ENCODE measurements at places on chromosomes 3 and 15.

DNA sequence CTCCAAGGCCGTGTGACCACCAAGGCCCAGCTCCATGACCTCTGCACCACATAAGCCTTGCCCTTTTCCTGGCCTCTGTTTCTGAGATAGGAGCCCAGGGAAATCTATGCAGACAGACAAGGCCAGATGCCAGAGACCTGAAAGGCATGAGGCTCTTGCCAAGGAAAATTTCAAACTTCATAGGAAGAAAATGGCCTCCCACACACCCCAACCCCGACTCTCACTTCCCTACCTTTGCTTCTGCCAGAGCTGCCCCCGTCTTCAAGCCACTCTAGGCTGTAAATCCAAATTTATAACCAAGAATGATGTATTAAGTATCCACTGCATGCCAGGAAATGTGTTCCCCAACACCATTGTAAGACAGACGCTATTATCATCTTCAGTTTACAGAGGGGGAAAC, 65.5 kb upstream of the HRH1 start:
- DNase-seq = no peak

DNA sequence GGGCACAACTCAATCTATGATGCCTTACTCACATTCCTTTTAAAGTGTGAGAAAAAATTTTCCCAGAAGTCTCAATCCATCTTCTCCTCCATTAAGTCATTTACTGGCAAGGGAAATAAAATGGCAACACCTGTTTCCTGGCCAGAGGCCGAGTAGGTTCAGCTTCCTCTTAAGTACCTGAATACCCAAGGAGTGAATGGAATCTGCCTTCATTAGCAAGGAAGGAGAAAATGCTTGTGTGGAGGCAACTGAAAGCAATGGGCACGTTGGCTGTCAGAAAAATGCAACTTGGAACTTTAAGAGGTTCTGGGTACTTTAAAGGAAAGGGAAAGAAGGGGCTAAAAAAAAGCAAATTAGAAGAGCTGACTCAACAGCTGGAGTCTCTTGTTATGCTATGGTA, 423.6 kb upstream of the ARL6 start:
- no peak for DNase-seq

DNA sequence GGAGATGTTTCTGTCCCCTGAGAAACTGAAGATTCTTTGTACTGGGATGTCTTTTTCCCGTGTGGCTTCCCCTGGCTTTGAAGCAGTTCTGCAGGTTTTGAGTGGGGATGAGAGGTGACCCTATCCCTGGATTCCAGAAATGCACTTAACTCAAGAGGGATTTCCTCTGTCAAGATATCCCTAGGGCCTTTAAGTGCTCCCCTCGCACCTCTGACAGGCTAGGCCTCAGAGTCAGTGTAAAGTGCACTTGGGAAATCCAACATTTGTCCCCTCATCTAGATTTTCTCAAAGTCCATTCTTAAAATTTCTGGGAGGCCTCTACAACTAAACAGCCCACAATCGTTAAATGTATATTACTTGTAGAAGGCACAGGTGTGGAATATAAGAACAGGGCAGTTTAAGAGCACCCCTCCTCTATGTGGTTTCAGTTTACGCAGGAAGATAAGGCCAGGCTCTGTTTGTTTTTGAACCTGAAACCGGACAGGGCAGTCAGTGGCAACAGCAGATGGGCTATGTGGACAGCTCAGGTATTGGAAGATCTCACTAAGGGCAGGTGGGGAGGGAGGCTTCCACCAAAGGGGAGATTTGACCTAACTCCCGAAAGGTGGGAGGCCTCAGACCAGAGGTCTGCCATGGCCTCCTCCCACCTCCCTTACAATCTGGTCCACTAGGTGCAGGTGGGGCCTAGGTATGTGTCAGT, 4.8 kb downstream of the C3orf52 start:
- no peak for DNase-seq

- DNase-seq = peak; percentile 78
Observed at GRCh38 chr3:47522082-47522987, 8.8 kb upstream of the ELP6 start.

DNA sequence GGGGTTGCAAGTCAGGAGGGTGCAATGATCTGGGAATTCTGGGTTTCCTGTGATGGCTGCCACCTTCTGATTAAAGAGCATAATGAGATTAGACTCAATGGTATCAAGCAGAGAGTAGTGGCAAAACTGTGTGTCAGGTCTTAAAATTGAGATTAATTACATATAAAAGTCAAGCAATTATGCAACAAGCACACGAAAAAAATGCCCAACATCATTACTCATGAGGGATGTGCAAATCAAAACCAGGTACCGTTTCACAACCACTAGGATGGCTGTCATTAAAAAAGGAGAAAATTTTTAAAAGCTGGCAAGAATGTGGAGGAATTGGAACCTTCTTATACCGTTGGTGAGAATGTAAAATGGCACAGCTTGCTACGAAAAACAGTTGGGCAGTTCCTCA, 205.0 kb downstream of the OSBPL10 start:
- no peak for DNase-seq

DNA sequence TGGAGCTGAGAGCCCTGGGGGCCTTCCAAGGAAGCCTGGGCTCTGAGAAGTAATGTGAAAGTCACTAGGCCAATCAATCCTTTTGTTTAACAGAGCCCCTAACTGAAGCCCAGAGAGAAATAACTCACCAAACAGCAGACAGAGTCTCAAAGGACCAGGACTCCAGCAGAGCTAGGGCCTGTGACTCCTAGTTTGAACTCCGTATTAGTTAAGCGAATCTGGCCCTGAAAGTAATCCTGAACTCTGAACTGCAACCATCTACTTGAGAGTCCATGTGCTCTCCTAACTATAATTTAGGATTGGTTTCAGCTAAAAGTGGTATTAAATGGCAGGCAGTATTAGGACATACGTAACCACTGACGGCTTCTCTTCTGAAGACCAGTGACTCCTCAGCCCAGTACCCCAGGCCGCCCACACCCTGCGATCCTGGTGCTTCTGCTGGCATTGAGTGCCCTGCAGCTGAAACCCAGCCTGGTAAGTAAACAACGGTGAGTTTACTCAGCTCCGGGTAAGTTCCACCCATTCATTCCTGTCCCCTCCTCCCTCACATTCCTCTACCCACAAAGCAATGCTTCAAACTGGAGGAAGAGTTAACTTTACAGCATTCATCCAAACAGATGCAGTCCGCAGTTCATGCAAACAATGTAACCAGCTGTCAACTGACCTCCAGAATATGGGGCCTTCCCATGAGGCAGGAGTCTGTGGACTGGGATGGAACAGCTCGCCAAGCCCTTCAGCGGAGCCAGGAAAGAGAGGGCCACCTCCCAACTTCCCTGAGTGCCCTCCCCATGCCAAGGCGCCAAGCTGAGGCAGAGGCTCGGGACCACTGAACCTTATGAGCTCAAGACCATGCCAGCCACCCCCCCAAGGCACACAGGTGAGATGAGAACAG, 7.3 kb downstream of the MYO5C start:
- DNase-seq = no peak

- no peak for DNase-seq
Observed at GRCh38 chr3:66385066-66385465, 115.8 kb downstream of the LRIG1 start.

GRCh38 chr3:11996480-11996879, 7.7 kb upstream of the SYN2 start:
- peak; percentile 32 for DNase-seq

DNA sequence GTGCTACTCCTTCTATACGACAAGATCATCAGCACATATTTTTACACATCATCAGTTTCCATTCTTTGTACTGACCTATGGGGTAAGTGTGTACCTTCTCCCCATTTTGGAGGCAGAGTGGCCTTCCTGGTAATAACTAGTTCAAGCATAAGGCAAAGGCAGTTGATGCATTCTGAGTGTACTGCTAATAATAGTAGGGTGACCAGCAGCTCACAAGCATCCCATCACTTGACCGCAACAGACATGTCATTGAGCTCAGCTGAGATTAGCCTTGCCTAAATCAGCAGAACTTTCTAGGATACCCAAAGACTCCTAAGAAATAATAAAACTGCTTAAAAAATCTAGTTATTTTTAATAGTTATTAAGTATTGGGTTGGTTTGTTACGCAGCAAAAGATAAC, 329.8 kb upstream of the FRG2C start:
- DNase-seq = no peak

- no peak for DNase-seq
Observed at GRCh38 chr3:194101592-194102432, 34.1 kb upstream of the HES1 start.

GRCh38 chr15:66163553-66163952, 90.0 kb downstream of the MEGF11 start:
- no peak for DNase-seq

GRCh38 chr3:141330718-141331376, 37.5 kb upstream of the ZBTB38 start:
- DNase-seq = no peak

- DNase-seq = no peak
Observed at GRCh38 chr3:186746008-186746407, 28.8 kb downstream of the KNG1 start.

DNA sequence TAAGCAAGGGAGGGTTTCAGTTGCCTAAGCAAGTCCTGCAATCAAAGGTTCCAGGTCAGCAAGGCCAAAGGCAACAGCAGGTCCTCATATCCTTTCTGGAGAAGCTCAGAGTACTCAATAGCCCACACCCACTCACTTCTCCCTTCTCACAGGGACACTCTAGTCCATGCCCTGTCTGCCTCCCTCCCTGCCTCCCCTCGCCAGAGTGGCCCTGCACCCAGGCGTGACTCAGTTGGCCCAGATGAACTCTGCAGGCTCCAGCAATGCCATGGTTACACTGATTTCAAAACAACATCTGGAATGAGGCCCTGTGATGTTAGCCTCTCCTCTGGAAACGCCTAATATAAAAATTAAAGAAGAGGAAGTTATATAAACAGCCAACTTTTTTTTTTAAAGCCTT, 32.9 kb downstream of the IL16 start:
- no peak for DNase-seq

- DNase-seq = no peak
Observed at GRCh38 chr3:158260392-158260791, 150.5 kb downstream of the RSRC1 start.

- no peak for DNase-seq
Observed at GRCh38 chr3:140497331-140497730, 180.5 kb upstream of the TRIM42 start.

GRCh38 chr3:71189480-71189879, 394.0 kb downstream of the FOXP1 start:
- no peak for DNase-seq

GRCh38 chr3:46546896-46547440, 19.1 kb downstream of the LRRC2 start:
- no peak for DNase-seq
